PC-9 (cell line): ENCODE measurements at places on chromosomes 16 and 17. TPM values are rescaled to one million over a fixed set of nuclear protein-coding genes. Genes with fewer than 3 reads are reported as not detected.

The CACNA1H gene
- total RNA-seq: 0.08 TPM in 1 of 2 replicates, not detected in the other

The REXO5 gene
- 9.5 and 13.2 TPM in 2 replicates for total RNA-seq

The ORC6 gene
- 27.4 and 36.0 TPM in 2 replicates for total RNA-seq

The NOG gene
- 4.2 and 4.8 TPM in 2 replicates for total RNA-seq

The IGSF6 gene
- total RNA-seq: not detected in 2 replicates

The ZNF768 gene
- 64.2 and 68.4 TPM in 2 replicates for total RNA-seq

The TTYH2 gene
- total RNA-seq: 1.5 and 2.9 TPM in 2 replicates

The KRT39 gene
- total RNA-seq: not detected in 2 replicates

The RAP1GAP2 gene
- 10.1 and 13.0 TPM in 2 replicates for total RNA-seq

The LDHD gene
- 1.1 and 1.3 TPM in 2 replicates for total RNA-seq

The PPL gene
- total RNA-seq: 184 and 187 TPM in 2 replicates

The SEC14L1 gene
- total RNA-seq: 66.0 and 83.1 TPM in 2 replicates

The EXOC7 gene
- total RNA-seq: 118 and 131 TPM in 2 replicates

The CLEC18B gene
- total RNA-seq: 0.58 and 2.2 TPM in 2 replicates

The MT1B gene
- total RNA-seq: not detected in 2 replicates

The MT1A gene
- total RNA-seq: 16.9 and 23.5 TPM in 2 replicates

The VAT1L gene
- not detected in 2 replicates for total RNA-seq

The DBF4B gene
- total RNA-seq: 29.6 and 33.3 TPM in 2 replicates

The DHRS7C gene
- total RNA-seq: not detected in 2 replicates

The CCDC78 gene
- 4.2 and 6.4 TPM in 2 replicates for total RNA-seq

The KRT33A gene
- not detected in 2 replicates for total RNA-seq

The TMEM114 gene
- not detected in 2 replicates for total RNA-seq

The BTBD17 gene
- total RNA-seq: not detected in 2 replicates

The AOC3 gene
- 0.98 and 2.8 TPM in 2 replicates for total RNA-seq

The SOX8 gene
- not detected in 2 replicates for total RNA-seq

The KCNAB3 gene
- 9.5 and 13.8 TPM in 2 replicates for total RNA-seq

The CTRB1 gene
- total RNA-seq: not detected in 2 replicates

The KRT40 gene
- not detected in 2 replicates for total RNA-seq

The NUPR1 gene
- total RNA-seq: 17.3 and 21.3 TPM in 2 replicates

The KRT16 gene
- 41.7 and 53.5 TPM in 2 replicates for total RNA-seq

The KRTAP2-3 gene
- 0.57 TPM in 1 of 2 replicates, not detected in the other for total RNA-seq
